ENCODE measurements at places on chromosomes 5 and 9. TPM values are rescaled to one million over a fixed set of nuclear protein-coding genes. Genes with fewer than 3 reads are reported as not detected.

DNA sequence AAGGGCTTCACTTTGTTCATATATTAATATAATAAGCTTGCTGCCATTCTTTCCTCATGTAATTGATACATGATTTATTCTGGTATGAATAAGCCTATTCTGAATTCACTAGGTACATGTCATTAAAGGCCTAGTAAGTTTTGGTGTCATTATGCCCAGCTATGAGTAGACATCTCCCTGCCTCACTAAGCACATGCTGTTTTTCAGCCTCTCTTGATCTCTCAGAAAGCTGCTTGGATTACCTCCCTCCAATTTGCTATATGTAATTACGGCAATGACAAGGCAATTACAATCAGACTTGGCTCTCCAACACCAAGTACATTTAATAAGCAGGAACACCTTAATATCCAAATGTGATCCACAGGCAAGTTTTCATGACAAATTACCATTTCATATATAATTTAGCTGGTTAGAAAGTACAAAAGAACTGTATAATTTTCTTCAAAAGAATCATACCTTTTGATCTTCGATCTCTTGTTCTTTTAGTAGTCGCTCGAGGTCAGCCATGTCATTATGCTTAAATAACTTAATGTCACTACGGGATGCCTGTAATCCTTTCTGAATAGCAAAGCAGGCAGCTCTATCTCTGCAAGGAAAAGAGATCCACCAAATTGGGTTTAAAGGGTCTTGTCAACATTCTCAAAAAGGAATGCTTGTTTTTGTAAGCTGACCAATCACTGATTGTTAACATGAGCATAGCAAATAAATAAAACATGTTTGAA, 56.3 kb downstream of the SPTLC1 start:
- DNase-seq, result no peak

DNA sequence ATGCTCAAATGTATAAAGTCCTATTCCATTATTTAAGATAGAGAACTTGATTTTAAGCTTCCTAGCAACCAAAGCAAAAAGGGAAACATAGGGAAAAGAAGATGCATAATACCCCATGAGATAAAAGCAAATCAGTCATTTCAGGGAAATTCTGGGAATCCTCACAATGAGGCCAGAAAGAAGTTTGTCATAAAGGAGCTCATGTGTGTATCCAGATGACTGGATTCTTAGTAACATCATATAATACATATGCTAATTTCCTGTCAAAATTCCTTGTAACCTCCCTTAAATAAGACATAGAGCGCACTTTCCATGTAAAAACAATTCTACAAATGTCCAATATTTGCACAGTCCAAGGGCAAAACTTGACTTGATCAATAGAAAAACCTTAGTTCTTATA, 411.0 kb upstream of the WWC1 start:
- no peak for DNase-seq

GRCh38 chr5:113776168-113776567, 262.7 kb downstream of the YTHDC2 start:
- DNase-seq, result no peak

GRCh38 chr5:134370311-134370870, 978 bp upstream of the UBE2B start:
- DNase-seq, result no peak

- DNase-seq, result no peak
Measured at GRCh38 chr9:137030538-137031527, 1.1 kb downstream of the FUT7 start.

- DNase-seq, result no peak
Measured at GRCh38 chr9:93479726-93480125, 26.3 kb upstream of the FAM120AOS start.

DNA sequence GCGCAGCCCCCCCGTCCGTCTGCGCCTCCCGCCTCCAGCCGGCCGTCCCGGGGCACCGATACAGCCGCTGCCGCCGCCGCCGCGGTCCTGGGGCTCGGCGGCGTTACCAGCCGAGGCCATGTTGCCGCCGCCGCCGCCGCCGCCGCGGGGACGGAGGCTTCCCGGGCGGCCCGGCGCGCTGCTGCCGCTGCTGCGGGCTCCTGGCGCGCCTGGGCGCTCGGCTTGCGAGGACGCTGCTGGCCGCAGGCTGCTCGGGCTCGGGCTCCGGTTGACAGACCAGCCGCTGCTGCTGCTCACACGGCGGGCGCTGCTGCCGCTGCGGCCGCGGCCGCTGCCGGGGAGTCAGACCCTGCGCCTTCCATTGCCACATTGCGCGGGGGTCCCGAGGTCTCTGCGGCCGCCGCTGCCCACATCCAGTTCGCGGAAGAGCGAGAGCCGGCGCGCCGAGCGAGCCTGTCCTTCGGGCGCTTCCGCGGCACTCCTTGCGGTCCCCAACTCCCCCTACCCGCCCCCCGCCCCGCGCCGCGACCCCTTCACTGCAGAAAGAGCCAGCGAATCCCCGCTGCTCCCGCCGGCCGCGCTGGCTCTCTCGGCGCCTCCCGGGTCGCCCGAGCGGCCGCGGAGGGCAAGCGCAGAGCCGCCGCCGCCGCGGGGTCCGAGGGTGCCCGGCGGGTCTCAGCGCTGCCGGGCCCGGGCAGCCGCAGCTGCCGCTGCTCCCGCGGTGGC, 8.4 kb downstream of the PTCH1 start:
- peak; percentile 23 for DNase-seq

GRCh38 chr5:136724161-136724560, 358.8 kb upstream of the TRPC7 start:
- DNase-seq, result no peak

GRCh38 chr9:38382141-38382540, 10.4 kb upstream of the ALDH1B1 start:
- no peak for DNase-seq

- no peak for DNase-seq
Measured at GRCh38 chr5:107361945-107362344, 308.8 kb downstream of the EFNA5 start.

- no peak for DNase-seq
Measured at GRCh38 chr9:71910650-71911060, 338 bp downstream of the ABHD17B start.

DNA sequence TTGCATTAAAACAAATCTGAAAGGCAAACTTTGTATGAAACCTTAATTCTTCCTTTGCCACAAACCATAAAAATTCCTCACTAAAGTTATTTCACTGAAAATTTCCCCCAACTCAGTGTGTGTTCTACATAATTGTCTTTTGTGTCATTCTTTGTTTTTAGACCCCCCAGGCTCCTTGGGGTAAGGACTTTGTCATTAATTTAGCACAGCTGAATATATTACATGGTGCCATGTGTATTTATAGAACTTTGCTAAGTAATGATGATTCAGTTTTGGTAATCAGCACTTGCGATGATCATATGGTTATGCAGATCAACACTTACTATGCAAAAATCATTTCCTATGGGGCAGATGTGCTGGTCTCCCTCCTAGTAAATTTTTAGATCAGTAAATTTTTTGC, 712.1 kb upstream of the MEF2C start:
- no peak for DNase-seq

GRCh38 chr9:98880311-98881015, 63.2 kb upstream of the COL15A1 start:
- no peak for DNase-seq

The CAMLG gene
- total RNA-seq, result 33.3 TPM

The LRRTM2 gene
- total RNA-seq, result 0.20 TPM

The LCN9 gene
- not detected for total RNA-seq

The PALM2AKAP2 gene
- not detected for total RNA-seq

The GPR151 gene
- not detected for total RNA-seq
